ENCODE measurements at places on chromosomes 3 and 15.

DNA sequence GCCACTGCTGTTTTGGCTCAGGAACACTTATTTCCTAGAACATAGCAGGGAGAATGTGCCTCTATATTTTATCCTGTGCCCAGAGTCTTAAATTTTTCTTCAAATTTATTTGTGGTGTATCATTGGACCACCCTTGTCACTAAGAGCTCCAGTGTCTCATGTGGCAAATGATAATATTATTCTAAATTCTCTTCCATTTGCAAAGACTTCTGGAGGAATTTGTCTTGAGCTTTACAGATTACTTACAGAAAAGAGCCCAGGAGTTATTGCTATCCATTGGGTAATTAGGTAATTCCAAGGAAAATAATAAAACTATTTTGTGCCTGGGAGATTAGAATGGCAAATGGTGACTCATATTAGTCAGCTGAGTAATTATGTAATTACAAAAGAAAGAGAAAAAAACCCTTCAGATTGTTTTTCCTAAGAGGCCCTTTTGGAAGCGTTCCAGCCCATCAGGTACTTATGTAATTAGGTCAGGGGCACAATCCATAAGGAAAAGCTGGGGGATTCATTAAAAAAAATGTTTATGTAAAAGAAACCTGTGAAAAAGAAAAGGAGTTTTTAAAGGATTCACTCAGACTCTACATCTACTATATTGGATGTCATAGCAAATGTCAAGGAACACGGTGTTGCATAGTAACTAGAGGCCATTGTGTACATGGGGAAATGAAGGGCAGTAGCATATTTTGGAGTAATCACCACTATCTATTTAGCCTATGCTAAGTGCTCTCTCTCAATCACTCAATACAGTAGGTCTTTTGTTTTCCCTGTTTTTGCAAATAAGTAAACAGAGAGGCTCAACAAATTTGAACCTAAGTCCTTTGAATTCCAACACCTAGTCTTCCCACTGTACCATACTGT is 380.9 kb upstream of the RARB start:
- DNase-seq = no peak

GRCh38 chr15:90191794-90192509 is 9.2 kb upstream of the SEMA4B start:
- DNase-seq = peak; percentile 41

- DNase-seq = no peak
These were observed 109.2 kb downstream of the CD47 start for GRCh38 chr3:107981471-107982111.

GRCh38 chr15:90211440-90212143 is 10.5 kb downstream of the SEMA4B start:
- no peak for DNase-seq

DNA sequence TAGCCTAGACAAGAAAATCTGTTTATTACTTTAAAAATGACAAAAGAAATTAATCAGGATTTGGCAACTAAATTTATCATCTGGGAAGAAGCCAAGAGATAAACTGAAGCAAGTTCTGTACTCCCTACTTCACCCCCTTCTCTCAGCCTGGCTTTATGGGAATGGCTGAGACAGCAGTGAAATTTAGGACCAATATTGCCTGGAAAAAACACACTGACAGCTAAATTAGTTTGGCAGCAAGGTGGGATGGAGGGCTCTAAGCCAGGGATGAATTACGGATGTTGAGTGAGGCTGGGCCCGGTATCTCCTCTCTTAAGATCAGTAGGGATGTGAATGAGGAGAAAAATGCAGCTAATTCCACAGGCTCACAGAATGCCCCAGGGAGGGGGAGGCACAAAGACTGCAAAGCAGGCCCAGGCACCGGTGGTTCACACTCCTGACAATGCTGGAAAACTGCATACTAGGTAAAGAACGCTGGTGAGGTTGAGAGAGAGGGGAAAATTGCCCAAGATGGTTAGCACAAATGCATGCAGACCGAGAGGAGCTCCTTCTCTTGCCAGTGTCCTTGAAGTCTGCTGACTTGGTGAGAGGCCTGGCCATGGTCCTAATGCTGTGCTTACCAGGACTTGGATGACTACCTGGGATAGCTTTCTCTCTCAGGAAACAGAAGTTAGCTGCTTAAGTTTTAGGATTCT is 89.0 kb downstream of the WDR76 start:
- no peak for DNase-seq

DNA sequence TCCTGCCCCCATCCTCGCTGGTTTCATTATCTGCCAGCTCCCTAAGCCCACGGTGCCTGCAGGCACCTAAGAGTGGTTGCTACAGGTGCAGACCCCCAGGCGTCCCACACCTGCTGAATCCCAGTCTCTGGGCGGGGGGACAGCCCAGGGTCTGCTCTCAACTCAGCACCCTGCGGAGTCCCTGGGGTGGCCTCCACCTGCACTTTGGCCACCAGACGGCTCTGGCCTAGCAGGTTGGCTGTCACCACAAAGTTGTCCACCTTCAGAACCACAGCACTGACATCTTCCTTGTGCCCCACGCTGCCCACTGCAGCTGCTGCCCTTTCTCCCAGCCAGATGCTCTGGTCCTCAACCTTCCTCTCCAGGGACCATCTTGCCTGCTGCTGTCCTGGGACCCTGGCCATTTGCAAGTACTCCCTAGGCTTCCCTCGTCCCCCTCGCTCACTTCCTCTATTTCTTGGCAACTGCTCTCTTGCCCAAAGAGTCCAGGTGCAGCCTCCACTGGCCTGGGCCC is 34.9 kb upstream of the SNRPA1 start:
- no peak for DNase-seq

GRCh38 chr15:101667881-101668280 is 15.7 kb upstream of the TM2D3 start:
- DNase-seq = no peak

- DNase-seq = no peak
These were observed 17.9 kb downstream of the HRH1 start for GRCh38 chr3:11172096-11172690.

GRCh38 chr15:52765785-52766184 is 24.4 kb downstream of the ONECUT1 start:
- DNase-seq = no peak

DNA sequence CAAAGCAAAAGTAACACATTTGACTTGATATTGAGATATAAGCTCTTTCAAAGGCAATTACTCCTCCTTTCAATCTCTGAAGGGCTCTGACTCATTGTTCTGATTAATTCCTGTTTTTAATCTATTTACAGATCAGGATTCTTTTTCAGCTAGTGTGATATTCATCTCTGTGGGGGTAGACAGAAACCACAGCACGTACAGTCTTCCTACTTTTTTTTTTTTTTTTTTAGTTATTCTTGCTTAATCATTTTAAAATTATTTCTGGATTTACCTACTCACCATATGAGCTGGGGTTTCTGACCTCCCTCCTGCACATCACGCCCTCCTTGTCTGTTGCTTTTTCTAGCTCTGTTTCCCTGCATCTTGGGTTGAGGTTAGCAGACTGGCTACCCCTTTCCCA is 1.4 kb downstream of the CNTN3 start:
- DNase-seq = no peak

GRCh38 chr3:49017971-49018706 is at the start of gene DALRD3:
TSS of gene DALRD3 (minus strand) at chr3:49018580. CDS start at chr3:49018564, 16 bp downstream.
- DNase-seq = peak; percentile 61

DNA sequence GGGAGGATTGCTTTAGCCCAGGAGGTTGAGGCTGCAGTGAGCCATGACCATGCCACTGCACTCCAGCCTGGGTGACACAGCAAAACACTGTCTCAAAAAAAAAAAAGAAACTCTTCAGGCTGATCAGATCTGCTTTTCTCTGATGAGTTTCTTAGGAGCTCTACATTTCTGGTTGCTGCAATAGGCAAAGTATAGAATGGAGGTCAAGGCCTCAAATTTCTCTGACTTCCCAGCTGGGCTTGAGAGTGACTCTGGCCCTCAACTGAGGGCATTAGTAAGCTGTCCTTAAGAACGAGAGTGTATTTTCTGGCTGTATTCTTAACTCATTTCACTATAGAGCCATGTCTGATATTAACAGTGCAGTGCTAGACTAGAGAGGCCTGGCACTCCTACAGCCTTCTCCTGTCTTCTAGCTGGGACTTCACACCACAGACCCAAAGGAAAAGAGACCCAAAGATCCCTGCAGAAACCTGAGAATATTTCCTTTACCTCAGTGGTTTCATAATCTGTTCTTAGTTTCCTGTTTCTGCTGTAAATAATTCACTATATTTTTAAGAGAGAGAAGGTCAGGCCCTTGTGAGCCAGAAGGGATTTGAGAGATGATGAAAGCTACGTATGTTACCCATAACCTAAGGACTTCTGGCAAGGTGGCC is 2.0 kb upstream of the NR1I2 start:
- DNase-seq = no peak

DNA sequence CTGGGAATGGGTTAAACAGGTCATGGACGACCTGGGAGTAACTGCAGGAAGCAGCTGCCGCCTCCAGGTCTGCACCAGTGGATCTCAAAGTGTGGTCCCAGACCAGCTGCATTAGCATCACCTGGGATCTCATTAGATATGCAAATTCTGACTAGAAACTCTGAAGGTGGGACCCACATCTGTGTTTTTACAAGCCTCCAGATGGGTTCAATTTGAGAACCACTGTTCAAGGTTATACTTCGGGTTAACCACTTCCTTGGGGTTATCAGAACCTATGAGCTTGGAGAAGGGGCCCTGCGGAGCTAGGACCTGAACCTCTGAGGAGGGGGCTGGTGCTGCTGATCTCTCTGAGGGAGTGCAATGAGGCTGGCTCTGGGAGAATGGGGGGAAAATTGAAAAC is 324.8 kb upstream of the CTDSPL start:
- no peak for DNase-seq

DNA sequence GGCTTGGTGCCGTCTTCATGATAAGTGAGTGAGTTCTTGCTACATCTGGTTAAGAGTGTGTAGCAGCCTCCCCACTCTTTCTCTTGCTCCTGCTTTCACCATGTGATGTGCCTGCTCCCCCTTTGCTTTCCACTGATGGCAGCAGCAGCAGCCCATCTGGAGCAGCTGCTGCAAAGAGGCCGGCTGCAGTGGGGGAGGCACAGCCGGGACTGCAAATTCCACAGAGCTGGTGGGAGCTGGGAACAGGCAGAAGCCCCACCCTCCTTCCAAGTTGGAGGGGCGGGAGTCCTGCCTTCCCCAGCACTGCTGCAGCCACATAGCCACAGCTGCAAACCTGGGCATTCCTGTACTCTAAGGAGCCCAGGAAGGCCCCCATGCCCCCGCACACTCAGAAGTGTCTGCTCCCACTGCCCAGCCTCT is 62.8 kb upstream of the IMPG2 start:
- DNase-seq = no peak

DNA sequence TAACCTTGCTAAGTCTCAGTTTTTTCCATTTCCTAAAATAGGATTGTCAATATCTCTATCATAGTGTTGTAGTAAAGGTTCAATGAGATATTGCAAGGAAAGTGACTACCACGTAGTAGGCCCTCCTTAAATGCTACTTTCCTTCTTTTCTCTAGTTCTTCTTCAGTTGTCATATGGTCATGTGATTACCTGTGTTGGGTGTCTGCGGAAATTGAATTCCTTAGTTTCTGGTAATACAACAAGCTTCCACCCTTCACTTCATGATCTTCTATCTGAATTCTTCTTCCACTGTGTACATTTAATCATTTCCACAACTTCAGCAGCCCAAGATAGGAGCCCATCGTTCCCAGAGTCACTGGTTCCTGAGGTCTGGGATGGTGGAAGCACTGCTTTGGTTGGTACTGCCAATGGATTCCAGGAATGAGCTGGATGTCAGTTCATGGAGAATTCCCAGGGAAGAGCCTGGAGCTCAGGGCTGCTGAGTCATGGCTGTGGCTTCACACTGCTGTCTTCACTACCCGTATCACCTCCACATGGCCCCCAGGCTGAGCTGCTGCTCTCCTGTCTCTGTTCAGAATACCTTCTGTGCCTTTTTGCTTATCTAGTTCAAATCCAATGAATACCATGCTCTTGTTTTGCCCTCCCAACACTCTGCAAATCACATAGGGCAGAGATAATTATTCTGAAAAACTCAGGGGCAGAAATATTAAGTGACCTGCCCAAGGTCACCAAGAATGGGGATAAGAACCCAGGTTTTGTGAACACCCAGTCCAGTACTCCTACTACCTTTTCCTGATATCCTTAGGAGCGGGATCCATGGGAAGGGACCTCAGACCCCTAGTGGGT is 98.6 kb downstream of the RPL39L start:
- no peak for DNase-seq
